ENCODE measurements at places on chromosomes 7 and 10.
A peak's percentile ranks its signal among the peaks of the same experiment; 100 is the strongest.

- DNase-seq: no peak
Measured at GRCh38 chr7:51113560-51113959, 203.0 kb downstream of the COBL start.

DNA sequence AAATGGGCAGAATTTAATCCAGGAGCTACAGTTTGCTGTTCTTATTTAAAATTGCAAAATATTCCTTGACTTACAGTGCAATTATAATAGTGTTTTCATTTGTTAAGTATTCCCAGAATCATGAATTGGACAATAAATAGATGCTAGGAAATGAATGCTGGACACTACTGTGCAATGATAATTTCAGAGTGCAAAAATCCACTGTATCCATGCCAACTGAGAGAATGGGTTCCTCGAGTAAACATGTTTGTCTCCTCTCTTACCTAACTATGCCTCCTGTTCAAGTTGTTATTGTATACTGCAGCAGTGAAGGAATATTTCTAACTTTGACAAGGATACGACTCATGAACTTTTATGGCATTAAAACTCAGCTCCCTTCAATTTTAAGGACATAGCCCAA, 1396.3 kb downstream of the GATA3 start:
- no peak for DNase-seq

DNA sequence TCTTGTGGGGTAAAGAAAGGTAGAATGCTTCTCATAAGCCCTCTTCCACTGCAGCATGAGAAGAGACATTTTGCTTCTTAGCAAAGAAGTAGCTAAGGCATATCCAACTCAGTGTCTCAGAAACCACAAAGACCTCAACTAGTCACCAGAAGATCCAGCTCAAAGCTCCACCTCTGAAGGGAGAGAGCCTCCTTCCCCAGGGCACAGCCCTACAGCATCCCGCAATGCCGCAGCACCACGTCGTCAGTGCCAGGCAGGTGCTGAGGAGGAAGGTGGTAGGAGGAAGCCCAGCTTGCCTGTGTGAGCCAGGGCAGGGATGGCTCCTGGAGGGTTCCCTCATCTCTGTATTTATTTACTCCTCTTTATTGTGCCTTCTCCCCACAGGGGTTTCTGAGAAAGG, 385.6 kb upstream of the NPVF start:
- no peak for DNase-seq

GRCh38 chr10:80191589-80192270, 13.6 kb downstream of the ANXA11 start:
- no peak for DNase-seq

DNA sequence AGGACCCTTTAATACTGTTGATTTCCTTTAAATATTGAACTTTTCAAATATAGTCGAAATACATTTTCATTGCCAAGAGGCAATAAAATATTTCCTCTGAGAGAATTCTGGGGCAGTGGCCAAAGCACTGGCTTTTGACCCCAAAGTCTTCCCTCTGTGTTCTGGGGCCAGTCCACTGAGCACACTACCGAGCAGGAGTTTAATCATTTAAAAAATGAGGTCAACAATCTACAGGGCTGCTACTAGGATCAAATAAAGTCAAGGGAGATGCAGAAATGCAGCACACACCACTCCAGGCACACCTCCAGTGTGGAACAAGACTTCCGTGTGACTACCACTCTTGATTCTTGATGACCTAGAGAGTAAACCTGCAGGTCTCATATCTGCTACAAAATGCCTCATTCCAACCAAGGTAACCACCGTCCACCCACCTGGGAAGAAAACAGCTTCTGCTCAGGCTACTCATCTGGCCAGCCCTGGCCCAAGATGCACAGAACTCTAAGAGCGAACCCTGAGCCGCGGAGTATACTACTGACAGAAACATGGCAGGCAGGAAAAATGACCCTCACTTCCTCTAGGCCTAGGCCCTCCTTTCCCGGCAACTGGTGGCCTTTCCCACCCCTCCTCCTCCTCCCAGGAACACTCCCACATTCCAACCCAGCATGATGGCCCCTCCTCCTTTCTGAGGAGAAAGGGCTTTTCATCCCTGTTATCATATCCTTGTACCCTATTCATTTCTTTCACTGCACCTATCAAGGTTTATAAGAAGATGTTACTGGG, 97.7 kb downstream of the ALOX5 start:
- DNase-seq: no peak

GRCh38 chr10:127815147-127815546, 77.6 kb downstream of the CLRN3 start:
- DNase-seq: no peak

DNA sequence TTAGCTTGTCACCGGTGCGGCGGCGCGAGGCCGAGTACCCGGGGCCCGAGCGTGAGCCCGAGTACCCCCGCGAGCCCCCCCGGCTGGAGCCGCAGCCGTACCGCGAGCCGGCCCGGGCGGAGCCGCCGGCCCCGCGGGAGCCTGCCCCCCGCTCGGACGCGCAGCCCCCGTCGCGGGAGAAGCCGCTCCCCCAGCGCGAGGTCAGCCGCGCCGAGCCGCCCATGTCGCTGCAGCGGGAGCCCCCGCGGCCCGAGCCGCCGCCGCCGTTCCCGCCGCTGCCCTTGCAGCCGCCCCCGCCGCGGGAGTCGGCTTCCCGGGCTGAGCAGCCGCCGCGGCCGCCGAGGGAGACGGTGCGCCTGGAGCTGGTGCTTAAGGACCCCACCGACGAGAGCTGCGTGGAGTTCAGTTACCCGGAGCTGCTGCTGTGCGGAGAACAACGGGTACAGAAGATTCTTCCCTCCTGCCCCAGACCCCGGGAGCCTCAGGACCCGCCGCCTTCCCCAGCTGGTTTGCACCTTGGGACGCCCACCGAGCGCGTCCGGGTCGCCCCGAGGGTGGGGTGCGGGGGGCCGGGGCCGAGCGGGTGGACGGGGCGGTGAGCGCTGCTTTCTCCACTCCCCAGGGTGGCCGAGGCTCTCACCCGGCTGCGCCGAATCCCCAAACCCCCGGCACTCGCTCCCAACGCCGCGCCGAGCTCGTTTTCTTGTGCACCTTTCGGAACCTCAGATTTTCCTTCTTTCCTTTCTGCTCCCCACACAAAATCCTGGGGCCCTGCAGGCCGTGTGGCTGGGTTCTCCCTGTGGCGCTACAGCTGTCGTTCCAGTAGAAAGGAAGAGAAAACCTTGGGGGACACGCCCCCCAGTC, 708 bp downstream of the UBN2 start:
- peak; percentile 48 for DNase-seq

GRCh38 chr10:112389271-112389822, 15.4 kb downstream of the ACSL5 start:
- DNase-seq: peak; percentile 96

GRCh38 chr10:51502124-51502523, 197.3 kb downstream of the CSTF2T start:
- no peak for DNase-seq

DNA sequence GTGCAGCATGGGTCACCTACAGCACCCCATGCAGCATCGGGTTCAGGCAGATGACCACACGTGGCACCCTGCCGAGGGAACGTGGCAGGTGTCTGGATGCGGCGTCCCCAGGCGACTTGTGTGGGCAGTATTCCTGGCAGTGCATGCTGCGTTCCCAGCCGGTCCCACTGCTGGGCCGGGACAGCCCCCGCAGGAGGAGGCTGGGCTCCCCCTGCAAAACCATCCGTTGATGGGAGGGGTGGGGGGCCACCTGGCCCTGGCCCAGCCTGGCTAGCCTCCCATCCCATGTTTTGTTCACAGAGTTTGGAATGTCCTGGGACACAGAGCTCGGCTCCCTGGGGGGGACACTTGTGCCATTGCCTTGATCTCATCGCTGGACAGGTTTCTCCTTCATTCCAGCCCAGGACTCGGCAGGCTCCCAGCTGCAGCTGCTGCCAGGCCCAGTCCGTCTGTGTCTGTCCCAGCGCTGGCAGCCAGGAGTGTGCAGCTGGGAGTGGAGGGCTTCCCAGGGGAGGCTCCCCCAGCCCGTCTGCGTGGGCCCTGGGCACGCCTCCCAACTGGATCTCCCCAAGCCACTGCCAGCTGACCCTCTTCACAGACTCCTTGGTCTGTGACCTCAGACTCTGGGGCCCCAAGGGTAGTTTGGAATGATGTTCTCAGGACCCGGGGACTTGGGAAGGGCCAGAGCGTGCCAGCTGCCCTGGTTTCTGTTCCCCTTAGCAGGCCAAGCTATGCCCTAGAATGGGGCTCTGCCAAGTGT, 32.6 kb downstream of the TMEM270 start:
- DNase-seq: peak; percentile 15

- DNase-seq: no peak
Measured at GRCh38 chr7:89770161-89770560, 384.1 kb upstream of the STEAP1 start.

- DNase-seq: no peak
Measured at GRCh38 chr10:54650547-54650946, 150.5 kb downstream of the PCDH15 start.

DNA sequence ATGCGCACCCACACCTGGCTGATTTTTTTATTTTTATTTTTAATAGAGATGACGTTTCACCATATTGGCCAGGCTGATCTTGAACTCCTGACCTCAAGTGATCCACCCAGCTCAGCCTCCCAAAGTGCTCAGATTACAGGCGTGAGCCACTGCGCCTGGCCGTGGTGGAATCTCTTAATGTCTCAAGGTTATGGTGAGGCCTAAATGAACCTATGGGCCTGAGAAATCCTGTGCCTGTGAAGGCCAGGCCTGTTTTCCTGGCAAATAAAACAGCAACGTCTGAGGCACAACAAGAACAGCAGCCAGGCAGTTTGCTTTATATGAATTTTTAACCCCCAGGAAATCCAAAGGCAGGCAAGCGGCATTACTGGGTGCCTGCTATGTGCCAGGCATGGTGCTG, 297.5 kb upstream of the ZMIZ1 start:
- no peak for DNase-seq

- peak; percentile 53 for DNase-seq
Measured at GRCh38 chr10:51422311-51423120, 276.9 kb downstream of the CSTF2T start.

- peak; percentile 61 for DNase-seq
Measured at GRCh38 chr10:5971315-5971832, 6.0 kb downstream of the IL15RA start.

DNA sequence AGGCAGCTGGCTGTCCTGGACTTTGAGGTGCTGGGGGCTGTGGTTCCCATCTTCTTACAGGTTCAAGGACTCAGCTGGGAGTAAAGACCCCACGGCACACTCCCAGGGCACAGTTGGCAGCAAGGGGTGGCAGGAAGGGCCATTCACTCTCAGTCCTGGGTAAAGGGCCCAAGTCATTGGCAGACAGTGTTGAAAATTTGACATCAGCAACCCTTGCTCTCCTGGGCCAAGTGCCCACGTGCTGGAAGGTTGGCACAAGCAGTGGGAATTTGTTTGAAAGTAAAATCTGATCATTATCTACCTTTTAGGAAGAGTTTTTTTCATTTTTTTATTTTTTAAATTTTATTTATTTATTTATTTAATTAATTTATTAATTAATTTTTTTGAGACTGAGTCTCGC, 241.6 kb upstream of the MKI67 start:
- DNase-seq: no peak

- no peak for DNase-seq
Measured at GRCh38 chr10:77006836-77007511, 630.6 kb downstream of the KCNMA1 start.

- no peak for DNase-seq
Measured at GRCh38 chr10:11488126-11488525, 123.3 kb downstream of the USP6NL start.

GRCh38 chr7:155620497-155620896, 24.0 kb upstream of the RBM33 start:
- DNase-seq: no peak

- no peak for DNase-seq
Measured at GRCh38 chr7:96973986-96974385, 31.4 kb upstream of the DLX6 start.

GRCh38 chr7:84302949-84303348, 108.4 kb upstream of the SEMA3A start:
- DNase-seq: no peak

- no peak for DNase-seq
Measured at GRCh38 chr7:78770422-78771410, 682.8 kb downstream of the MAGI2 start.

DNA sequence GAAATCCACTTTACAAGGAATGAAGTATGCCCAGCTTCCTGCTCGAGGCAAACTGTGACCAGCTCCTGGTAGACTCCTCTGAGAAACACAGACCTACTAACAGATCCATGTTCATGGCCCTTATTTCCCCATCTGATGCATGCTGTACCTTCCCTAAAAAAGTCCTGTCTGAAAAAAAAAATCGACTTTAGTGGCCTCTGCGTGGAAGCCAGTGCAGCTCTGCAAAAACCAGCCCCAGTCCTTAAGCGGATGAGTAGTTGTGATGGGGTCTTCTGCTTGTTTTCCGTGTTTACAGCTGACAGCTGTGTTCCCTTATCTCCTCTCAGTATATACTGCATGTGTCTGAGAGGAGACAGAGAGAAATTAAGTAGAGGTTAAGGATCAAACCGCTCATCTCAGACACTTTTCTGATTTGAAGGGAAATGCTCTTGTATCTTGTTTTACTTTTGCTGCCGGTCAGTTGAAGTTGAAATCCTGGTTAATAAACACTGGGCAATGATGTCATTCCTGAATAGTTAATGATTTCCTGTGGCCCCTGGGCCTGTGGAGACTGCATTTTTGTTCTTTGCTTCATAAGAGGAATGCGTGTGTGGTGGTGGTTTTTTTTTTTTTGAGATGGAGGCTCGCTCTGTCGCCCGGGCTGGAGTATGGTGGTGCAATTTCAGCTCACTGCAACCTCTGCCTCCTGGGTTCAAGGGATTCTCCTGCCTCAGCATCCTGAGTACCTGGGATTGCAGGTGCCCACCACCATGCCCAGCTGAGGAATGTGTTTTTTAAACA, 67.6 kb downstream of the DOCK1 start:
- DNase-seq: no peak

DNA sequence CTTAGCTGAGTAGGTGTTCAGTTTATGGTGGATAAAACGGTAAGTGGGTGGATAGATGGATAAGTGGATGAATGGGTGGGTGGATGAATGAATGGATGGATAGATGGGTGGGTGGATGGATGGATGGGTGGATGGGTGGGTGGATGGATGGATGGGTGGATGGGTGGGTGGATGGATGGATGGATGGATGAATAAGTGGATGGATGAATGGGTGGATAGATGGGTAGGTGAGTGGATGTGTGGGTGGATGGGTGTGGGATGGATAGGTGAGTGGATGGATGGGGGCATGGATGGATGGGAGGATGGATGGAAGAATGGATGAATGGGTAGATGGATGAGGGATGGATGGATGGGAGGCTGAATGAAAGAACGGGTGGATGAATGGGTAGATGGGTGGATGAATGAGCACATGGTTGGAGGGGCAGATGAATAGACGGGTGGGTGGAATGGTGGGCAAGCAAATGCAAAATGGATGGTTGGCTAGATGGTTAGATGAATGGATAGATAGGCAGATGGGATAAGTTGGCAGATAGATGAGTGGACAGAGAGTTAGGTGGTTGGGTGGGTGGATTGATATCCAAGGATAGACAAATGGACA, 25.7 kb downstream of the ELN start:
- no peak for DNase-seq

- peak; percentile 83 for DNase-seq
Measured at GRCh38 chr7:25259487-25260243, 31.4 kb upstream of the NPVF start.
